ENCODE measurements at places on chromosomes 16 and 17.

GRCh38 chr17:77899498-77899897 lies 59.0 kb upstream of the TNRC6C start:
- DNase-seq: no peak

DNA sequence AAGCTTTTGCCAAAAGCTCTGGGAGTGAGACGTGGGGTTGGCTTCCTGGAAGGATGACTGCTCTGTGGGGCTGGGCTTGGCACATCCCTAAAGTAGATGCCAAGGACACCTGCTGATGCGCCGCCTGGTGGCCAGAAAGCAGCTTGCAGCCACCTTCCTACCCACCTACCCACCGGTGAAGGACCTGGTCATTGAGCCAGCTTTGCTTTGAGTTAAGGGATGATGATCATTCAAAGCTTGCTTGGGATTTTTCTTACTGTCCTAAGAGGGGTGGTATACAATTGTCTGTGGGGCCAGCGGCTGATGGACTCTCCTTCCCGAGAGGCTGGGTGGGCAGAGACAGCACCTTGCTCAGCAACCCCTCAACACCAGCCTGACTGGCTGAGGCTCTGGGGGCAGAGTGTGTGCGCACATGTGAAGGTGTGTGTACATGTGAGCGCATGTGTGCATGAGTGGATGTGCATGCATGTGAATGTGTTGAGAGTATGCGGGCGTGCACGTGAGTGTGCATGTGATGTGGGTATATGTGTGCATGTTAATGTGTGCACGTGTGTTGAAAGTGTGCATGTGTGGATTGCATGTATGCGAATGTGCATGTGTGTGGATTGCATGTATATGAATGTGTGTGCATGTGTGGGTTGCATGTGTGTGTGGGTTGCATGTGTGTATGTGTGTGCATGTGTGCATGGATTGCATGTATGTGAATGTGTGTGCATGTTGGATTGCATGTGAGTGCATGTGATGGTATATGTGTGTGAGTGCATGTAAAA lies 18.6 kb downstream of the C1QTNF1 start:
- DNase-seq: peak; percentile 56

GRCh38 chr16:49337814-49338350 lies 35.7 kb upstream of the C16orf78 start:
- no peak for DNase-seq

DNA sequence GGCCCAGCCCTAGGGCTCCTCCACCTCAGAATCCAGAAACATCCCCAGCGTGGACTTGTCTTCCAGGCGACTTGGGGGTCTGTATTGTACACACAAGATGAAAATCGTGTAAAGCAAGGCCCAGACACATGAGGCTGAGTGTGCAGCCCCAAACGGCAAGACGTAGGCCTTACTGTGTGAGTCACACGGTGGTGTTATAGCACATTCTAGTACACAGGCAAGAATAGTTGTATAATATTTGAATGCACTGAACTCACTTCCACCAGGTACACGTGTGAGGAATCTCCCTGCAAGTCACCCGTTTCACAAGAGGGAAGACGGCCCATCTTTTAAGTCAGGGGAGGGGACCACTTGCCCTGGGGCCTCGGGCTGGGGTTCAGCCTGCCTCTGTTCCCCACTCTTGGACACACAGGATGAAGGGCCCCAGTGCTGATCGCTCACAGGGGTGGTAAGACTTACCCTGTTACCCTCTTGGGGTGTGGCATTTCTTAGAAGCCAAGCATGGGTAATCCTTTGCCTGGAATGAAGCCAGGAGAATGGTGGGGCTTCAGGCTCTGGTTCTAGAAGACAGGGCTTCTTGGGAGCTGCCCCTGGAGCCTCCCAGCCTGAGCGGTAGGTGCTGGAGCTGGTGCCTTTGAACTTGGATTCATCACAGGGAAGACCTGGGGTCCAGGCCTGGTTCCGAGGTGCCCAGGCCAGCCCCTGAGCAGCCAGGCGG lies 71.3 kb downstream of the SREBF1 start:
- peak; percentile 44 for DNase-seq

- no peak for DNase-seq
Measured at GRCh38 chr16:58518980-58519368, 3.7 kb downstream of the SETD6 start.

GRCh38 chr16:12573730-12574383 lies 229.8 kb downstream of the CPPED1 start:
- peak; percentile 34 for DNase-seq

- no peak for DNase-seq
Measured at GRCh38 chr16:63185235-63185780, 1149.1 kb upstream of the CDH8 start.

GRCh38 chr16:68267612-68268405 lies 3.5 kb downstream of the SLC7A6 start:
- DNase-seq: no peak

DNA sequence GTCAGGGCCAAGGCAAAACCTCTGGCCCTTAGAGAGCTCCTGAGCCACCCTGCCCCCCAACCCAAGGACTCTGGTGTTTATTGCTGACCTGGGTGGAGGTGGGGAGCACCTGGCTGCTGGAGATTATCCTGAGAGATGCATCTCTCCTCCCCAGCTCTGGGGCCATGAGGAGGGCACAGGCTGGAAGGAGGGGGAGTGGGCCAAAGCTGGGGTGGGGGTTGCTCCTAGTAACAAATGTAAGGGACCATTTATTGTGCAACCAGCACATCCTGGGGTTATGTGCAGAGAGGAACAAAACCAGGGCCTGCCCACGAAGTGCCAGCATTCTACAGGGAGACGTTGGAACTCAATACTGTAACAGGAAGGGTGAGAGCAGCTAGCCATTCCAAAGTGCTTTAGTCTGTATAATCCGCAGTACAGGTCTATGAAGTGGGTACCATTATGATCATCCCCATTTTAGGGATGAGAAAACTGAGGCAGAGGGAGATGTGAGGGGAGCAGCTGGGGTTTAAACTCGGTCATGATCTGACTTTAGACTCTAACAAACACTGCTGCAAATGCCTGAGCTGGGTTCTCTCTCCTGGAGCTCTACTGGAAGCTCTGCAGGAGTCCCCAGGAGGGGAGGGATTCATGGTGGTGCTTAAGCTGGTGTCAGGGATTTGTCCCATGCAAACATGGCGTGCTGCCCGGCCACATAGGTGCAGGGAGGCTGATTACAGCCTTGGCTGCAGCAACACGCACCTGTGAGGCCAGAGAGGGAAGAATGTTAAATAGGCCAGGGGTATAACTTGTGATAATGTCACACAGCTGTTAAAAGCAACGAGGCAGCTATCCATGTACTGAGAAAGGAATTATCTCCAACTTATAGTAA lies 1.4 kb upstream of the RHBDF2 start:
- DNase-seq: no peak

GRCh38 chr16:70481929-70482536 lies 27.6 kb downstream of the FCSK start:
- DNase-seq: no peak

DNA sequence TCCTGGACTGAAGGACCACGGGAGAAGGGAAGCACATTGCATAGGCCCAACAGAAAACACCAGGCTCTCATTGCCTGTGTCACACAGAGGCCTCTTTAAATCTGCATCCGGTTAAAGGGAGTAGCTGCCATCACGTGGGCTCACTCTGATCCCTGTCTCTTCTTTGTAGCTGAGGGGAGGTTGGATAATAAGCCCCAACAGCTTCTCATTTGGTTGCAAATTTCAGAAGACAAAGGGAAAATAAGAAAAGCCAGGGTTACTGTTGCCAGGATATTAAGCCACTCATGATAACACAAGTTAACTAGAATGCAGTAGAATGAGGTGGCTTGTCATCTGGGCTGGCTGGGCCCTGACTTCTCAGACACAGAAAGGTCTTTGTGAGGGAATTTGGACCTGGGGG lies 325.1 kb upstream of the ERCC4 start:
- DNase-seq: no peak

- no peak for DNase-seq
Measured at GRCh38 chr17:67372751-67373150, 4.3 kb upstream of the PITPNC1 start.

GRCh38 chr17:39018267-39019134 lies 51.3 kb upstream of the FBXO47 start:
- no peak for DNase-seq

- peak; percentile 94 for DNase-seq
Measured at GRCh38 chr17:73342541-73343167, 30.9 kb upstream of the CDC42EP4 start.

- no peak for DNase-seq
Measured at GRCh38 chr17:5522476-5522875, 36.1 kb downstream of the MIS12 start.

GRCh38 chr17:11487469-11487868 lies 110.8 kb upstream of the DNAH9 start:
- no peak for DNase-seq

- DNase-seq: no peak
Measured at GRCh38 chr17:60323754-60324153, 68.2 kb downstream of the USP32 start.

DNA sequence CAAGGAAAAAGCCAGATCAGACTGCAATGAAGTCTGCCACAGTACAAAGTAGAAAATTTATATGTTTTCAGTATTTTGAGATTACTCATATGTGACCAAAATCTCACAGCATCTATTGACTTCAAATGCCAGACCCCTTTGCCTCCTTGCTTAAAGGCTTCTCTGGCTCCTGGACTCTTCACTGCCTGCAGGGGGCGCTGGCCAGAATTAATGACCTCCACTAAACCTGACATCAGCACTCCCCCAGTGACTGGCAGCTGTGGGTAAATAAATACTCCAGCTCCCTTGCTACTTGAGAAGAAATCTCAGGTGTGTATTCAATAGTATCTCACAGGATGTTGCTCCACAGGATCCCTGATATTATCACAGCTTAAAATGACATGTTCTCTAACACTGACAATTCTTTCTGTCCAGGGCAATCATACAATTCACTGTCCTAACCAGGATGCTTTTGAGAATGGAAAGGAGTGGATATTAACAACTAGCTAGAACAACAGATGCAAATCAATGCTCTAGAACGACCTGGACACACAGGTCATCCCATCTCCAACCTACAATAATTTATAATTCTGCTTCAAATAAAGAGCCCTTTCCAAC lies 4.0 kb downstream of the BECN1 start:
- DNase-seq: peak; percentile 55

GRCh38 chr16:72808754-72809153 lies 239.2 kb downstream of the ZFHX3 start:
- DNase-seq: no peak

DNA sequence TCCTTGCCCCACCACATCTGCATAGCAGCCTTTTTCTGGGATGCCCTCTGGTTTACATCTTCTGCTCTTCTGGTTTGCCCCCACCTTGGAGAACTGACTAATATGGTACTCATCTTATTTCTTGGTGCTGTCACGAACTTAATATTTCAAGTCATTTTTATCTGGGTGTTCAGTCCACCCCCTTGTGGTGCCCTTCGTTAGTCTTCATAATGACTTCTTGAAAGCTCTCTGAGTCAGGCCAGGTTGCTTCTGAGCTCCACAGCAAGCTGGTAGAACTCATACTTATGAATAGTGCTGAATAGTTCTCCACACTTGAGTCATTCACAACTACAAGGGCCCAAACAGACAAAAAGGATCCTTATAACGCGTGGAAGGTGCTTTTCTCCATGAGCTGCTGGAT lies 35.8 kb upstream of the TEKT3 start:
- peak; percentile 86 for DNase-seq

- DNase-seq: peak; percentile 54
Measured at GRCh38 chr17:48954300-48954755, 9.7 kb upstream of the SNF8 start.

DNA sequence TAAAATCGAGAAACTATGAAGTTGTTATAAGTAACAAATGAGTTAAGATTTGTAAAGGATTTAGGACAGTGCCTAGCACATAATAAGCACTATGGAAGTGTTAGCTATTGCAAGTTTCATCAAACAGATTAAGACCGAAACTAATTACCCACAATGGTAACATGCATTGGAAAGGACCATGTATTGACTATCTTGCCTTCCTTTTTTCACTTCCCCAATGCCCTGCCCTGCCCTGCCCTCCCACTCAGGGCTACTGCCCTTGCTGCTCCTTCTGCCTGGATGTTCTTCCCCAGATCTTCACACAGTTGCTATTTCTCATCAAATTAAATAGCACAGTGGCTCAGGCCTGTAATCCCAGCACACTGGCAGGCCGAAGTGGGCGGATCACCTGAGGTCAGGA lies 202.1 kb upstream of the PSMD7 start:
- no peak for DNase-seq

GRCh38 chr16:27691721-27692120 lies 141.8 kb downstream of the KATNIP start:
- no peak for DNase-seq

DNA sequence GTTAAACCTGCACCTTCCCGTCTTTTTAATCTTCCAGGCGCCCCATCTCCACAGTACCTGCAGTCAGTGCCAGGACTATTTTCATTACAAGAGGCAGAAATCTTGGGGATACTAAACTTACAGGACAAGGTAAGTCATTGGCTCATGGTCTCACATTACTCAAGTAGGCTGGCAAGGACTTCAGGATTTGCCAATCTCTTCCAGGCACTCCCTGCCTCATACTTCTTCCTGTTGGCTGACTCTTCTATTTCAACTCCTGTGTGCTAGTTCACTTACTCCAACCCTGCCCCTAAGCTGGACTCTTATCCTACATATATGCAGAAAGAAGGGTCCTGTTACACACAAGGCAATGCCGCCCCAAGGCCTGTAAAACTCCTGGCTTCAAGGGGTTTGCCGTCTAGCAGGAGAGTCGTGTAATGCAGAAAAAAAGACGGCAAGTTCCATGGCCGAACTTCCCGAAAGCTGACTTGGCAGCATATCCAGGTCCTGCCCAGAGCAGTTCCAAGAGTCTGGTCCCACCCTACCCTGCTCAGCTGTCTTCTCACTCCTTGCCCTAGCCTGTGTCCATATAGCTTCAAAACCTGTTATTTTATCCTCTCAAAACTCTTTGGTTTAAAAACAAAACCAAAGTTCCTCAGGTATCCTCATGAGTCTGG lies 14.8 kb downstream of the ERN1 start:
- no peak for DNase-seq

GRCh38 chr17:76585033-76585648 lies 519 bp downstream of the ST6GALNAC2 start:
- DNase-seq: no peak

DNA sequence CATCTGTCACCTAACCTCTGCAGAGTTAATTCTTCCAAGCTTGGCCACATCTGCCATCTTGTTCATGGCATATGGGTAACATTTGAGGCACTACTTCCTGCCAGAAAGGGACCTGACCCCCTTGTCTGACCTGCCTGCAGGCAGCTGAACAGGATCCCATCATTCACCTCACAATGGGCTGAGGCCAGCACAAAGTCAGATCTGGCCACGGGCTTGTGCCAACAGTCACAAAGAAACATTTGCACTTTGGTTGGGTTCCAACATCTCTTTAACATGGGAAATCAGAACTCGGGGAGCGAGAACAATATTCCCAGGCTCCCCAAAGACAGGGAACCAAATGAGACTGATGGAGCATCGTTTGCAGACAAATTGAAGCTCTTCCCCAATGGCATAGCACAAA lies 116.1 kb downstream of the XYLT1 start:
- no peak for DNase-seq
